ENCODE measurements at places on chromosomes 3 and 15.

- DNase-seq: no peak
Measured at GRCh38 chr15:35168464-35168863, 83.4 kb upstream of the NANOGP8 start.

DNA sequence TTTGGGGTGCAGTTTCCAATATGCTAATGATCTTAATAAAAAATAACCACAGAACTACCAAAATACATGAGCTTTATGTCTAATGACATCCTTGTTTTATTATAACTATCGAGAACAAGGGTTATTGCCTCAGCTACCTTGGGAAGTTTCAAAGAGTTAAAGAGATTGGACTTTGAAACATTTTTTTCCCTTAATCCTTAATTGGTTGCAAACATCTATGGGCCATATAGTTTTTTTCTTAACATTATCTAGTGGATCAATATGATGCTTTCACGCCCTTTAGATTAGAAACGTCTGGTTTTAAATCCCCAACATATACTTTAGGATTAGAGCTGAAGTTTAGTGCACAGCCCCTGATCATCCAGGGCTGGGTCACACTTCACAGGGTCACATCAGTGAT, 219.2 kb upstream of the SGO1 start:
- DNase-seq: no peak

DNA sequence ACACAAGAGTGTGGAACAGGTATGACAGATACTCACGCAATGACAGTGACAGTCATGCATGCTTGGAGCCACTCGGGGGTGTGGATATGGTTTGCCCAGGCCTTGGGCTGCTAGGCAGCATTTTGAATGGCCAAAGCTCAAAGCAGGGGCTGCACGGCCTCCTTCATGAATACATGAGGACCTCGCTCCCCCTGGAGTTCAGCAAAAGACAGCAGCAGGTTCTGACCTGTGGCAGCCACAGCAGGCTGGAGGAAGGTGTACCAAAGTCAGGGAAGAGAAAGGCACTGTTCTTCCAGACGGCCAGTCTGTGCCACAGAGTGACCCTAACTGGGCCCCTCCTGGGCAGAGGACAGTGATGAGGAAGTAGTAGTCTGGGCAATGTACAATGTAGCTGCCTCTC, 88.2 kb upstream of the C2CD4B start:
- DNase-seq: no peak

- DNase-seq: no peak
Measured at GRCh38 chr3:152964911-152965609, 130.1 kb downstream of the P2RY1 start.

DNA sequence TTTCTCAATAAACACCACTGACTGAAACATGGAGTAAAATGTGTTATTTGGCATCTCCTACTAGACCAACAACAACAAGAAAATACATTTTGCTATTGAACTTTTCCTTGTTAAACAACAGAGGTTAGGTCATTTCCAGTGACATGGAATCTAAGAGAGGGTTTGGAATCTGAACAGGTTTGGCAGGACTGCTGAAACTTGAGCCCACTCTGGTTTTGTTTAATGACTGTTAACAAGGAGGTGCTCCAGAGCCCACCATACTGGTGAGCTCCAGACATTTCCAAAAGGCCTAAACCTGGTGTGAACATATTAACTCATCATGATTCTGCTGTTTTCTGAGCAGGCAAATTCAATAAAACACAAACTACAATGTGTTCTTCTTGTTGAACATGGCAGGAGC, 330.7 kb upstream of the TRIM42 start:
- no peak for DNase-seq

- DNase-seq: no peak
Measured at GRCh38 chr15:41780266-41780665, 6.0 kb downstream of the MAPKBP1 start.
